A549 treated with DMSO at 1 μM for 4 hours (cell line): ENCODE measurements at places on chromosomes 5 and 9. TPM values are rescaled to one million over a fixed set of nuclear protein-coding genes. Genes with fewer than 3 reads are reported as not detected.

Gene NUP188
- total RNA-seq = 35.1 to 46.4 TPM (median 41.6 TPM) in 5 replicates

Gene IL7R
- total RNA-seq = 0.36 to 1.0 TPM (median 0.70 TPM) in 5 replicates

Gene LTC4S
- total RNA-seq = 0.26 to 0.34 TPM in 2 of 5 replicates, not detected in the others

Gene DPH7
- 24.3 to 29.5 TPM (median 27.4 TPM) in 5 replicates for total RNA-seq
